ENCODE measurements at places on chromosomes 6 and 20.

DNA sequence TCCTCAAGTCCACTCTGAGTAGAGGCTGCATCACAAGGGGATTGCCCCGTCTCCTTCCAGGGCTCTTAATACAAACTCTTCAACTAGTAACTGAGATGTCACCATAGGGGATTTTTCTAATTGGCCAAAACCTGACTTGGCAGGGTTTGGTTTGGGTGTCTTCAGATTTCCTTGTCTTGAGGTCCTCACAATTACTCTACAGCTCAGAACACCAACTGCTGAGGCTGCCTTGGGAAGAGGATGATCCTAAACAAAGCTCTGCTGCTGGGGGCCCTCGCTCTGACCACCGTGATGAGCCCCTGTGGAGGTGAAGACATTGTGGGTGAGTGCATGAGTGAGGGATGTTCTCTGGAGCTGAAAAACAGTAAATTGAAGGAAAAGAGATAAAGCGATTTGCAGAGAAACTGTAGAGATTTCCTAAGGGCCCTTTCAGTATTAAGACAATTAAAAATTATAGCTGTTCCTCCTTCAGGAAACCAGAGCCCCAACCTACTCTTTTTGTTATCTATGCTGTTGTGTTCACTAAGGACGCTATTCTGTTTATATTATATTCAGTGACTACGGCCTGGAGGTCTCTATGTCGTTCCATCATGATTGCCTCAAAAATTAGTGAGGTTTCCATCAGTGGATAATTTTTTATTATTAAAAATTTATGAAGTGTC lies at the start of gene HLA-DQA1:
Gene HLA-DQA1, plus strand, starts transcription at position 188 of the 662 bp plus-strand sequence. Its CDS starts 53 bp downstream, at position 241.
- DNase-seq: no peak

GRCh38 chr6:466564-466963 lies 75.0 kb downstream of the IRF4 start:
- no peak for DNase-seq

DNA sequence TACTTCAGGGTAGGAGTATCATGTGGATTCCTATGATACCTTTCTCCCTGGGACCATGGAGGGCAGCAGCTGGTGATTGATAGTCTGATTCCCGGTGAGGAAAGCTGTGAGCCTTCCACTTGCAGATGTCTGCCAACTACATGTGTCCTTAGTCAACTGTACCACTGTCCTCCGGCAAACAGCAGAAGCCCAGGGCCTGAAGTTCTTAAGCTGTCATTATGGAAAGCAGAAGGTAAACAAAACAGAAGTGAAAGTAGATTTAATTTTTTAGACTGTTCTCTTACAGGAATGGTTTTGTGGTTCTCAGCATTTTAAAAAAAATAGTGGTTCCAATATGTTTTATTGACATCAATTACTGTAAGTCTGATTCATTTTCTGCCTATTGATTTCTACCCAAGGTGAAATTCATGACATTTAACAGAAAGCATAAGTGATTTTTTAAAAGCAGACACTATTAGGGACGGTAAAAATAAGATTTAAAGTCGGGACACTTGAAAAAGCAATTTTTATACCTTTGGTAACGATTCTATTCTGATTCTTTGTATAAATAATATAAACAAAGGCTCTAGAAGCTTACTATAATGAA lies 36.6 kb downstream of the PTPN1 start:
- DNase-seq: no peak

DNA sequence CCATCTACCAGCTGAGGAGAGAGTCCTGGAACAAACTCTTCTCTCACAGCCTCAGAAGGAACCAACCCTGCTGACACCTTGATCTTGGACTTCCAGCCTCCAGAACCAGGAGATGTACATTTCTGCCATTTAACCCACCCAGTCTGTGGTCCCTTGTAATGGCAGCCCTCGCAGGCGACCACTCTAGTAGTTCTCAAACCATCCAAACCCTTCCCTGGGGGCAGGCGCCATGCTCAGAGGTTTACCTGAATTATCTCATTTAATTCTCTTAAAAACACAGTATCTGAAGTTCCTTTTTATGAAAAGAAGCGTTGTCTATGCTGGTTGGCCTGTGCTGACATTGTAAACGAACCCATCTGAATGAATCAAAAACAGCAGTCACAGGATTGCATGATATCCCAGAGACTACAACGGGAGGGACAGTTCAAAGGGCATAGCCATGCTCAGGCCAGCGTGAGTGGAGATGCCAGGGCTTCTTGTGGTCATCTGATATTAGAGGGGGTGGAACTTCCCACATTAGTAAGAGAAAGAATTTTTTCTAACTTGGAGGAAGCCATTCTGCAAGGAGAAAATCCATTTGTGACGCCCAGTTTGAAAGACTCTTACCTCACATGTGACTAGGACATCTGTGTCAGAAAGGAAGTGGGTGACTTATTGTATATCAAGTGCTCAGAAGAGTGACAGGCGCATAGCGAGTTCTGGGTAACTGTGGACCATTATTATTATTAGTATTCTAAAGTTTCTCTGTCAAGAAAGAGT lies 17.2 kb upstream of the TAGAP start:
- no peak for DNase-seq

GRCh38 chr6:23245572-23245971 lies 676.2 kb downstream of the HDGFL1 start:
- no peak for DNase-seq

GRCh38 chr20:58611236-58612030 lies 39.6 kb upstream of the STX16 start:
- DNase-seq: no peak

- DNase-seq: no peak
Observed at GRCh38 chr20:46558511-46558959, 8.1 kb upstream of the OCSTAMP start.

DNA sequence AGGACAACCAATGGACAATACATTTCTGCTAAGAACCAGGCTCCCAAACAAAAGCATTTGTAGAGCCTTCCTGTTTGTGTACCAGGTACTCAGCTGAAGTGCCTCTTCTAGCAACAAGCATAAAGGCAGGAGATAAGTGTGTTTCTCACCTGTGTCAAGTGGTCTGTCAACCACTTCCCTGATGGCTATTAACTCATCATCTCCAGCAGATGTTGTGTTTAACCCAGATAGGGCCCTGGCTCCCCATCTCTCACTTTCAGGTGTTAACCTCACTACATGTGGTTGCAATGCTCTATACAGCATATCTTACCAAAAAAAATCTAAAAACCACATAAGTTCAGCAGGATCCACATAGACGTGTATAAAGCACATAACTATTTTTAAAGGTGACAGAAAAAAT lies 9.6 kb upstream of the IL17A start:
- no peak for DNase-seq

Measured in stimulated activated CD8-positive, alpha-beta memory T cell treated with anti-CD3 and anti-CD28 coated beads, Interleukin-12 subunit alpha, Interleukin-12 subunit beta, amount 100 ng/mL, for 1 hour (primary cell).